ENCODE measurements at places on chromosomes 7 and 10. TPM values are rescaled to one million over a fixed set of nuclear protein-coding genes. Genes with fewer than 3 reads are reported as not detected.

- DNase-seq: no peak
Measured at GRCh38 chr7:80060218-80060806, 74.3 kb upstream of the GNAI1 start.

DNA sequence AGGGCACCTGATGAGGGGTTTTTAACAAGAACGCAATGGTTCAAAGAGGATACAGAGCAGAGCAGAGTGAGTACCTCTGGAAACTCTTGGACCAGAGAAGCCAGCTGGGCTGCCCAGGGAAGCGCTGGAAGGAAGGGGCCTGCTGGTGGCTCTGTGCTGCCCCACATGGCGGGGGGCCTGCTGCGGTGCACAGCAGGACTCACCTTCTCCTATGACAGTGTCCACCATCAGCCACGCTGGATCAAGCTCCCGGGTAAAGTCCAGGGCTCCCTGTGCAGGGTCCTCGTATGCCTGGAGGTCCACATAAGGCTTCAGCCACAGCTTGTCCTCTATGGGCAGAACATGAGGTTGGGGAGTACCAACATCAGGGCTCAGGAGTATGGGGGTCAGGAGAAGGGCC lies 12.5 kb downstream of the EPHA1 start:
- DNase-seq: no peak

DNA sequence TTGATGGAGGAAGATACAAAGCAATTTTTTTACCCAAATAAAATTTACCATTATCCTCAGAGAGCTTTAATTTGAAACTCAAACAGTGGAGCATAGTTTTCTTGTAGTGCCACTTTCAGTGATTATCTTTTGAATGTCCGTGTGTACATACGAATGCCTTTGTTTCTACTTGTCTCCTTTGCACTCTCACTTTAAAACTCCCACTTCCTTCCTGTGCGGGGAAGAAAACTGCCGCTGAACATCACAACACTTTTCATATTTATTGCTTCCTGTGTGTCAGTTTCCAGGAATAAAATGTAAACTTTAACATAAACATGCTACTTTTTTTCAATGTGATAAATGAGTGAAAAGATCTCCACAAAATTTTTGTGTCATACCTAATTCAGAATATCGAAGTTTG lies 102.4 kb downstream of the SEMA3A start:
- no peak for DNase-seq

GLI3 gene
- not detected for total RNA-seq

SLC37A3 gene
- total RNA-seq: 65.2 TPM

All from Calu3 (cell line).